ENCODE measurements at places on chromosomes 13 and 19.

DNA sequence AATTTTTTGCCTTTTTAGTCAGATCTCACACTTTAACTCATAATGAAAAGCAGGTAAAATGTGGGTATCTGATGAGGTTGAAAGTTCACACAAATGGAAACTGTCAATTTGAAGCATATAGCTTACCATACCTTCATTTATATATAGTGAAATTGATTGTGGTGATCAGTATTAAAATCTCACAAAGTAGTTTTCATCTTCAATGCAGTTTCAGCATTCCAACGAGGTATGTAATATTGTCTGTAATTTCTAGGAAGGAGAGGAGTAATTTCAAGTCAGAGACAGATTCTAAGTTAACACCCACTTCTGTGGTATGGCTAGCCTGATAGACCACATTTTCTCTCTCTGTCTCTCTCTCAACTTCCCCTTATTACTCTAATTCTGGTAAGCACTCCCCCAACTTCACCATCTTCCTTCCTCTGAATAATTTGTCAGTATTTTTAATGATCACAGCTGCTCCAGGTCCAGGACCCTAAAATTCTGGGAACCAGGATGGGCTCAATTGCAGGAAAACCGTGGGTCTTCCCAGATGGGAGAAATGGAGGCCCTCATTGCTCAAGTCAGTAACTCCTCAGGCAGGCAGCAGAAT lies 455.7 kb downstream of the FGF9 start:
- DNase-seq = no peak

GRCh38 chr19:931860-932647 lies 6.2 kb downstream of the ARID3A start:
- no peak for DNase-seq

- no peak for DNase-seq
These were observed 31.2 kb downstream of the SYDE1 start for GRCh38 chr19:15138427-15138826.

- no peak for DNase-seq
These were observed 239.4 kb downstream of the DCLK1 start for GRCh38 chr13:35891507-35892441.

GRCh38 chr19:28948026-28948425 lies 264.9 kb downstream of the UQCRFS1 start:
- DNase-seq = no peak

DNA sequence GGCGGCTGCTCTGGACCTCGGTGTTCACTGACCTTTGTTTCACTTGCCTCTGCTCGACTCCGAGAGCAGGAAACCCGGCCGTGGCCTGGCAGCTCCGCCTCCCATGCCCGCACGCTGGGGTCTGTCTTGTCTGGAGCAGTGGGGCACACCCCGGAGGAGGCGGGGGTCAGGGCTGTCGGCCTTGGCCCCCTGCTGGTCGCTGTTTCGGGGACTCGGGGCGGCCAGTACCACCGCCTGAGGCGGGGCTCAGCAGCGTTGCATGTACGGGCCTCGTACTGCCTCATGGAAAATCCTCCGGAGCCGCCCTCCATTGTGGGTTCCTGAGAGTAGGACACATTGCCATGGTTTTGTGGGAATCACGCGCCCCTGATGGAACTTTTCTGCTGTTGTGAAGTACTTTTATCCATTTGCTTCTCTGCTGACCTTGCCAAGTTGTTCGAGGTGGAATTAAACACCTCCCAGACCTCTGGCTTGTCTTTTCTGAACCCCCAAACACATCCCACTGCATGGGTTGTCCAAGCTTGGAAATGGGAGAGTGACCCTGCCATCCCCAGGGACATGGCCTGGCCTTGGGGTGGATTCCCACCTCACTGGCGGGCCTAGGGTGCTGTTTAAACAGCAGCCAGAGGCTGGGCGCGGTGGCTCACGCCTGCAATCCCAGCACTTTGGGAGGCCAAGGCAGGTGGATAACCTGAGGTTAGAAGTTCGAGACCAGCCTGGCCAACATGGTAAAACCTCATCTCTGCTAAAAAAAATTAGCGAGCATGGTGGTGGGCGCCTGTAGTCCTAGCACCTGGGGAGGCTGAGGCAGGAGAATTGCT lies 5.5 kb upstream of the NDUFS7 start:
- no peak for DNase-seq

DNA sequence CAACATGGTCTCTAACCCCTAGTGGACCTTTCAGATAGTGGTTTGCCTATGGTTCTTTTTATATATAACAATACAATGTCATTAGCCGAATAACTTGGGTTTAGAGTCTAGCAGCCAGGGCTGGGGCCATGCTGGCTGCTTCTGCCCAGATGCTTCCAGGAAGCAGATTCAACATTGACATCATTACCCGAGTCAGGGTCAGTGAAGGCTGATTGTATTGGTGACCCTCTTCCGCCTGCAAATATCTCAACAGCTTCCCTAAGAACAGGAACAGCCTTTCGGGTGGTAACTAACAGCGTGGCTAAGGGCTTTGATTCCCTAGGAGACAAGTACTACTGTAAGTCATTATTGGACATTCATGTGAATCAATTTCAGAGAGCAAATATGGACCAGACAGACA lies 476.4 kb downstream of the UQCRFS1 start:
- no peak for DNase-seq

DNA sequence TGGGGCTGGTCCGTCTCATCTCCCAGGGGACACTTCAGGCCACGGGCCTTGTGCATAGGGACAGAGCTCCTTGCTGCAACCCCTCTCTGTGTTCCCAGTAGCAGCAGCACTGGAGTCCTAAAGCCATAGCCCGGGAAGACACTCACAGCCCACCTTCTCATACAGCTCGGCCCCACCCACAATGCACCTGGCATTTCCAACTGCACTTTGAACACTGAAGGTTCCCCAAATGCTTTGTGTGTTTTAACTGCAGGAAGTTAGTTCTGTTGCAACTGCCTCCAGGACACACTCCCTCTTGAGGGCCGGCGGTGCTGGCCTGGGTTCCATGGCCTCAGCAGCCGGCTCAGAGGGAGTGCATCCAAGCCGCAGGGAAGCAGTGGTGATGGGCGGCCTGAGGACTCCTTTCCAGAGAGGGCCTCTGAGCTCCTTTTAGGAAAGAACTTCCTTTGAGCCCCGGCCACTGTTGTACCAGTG lies 22.7 kb upstream of the TMEM255B start:
- DNase-seq = no peak

DNA sequence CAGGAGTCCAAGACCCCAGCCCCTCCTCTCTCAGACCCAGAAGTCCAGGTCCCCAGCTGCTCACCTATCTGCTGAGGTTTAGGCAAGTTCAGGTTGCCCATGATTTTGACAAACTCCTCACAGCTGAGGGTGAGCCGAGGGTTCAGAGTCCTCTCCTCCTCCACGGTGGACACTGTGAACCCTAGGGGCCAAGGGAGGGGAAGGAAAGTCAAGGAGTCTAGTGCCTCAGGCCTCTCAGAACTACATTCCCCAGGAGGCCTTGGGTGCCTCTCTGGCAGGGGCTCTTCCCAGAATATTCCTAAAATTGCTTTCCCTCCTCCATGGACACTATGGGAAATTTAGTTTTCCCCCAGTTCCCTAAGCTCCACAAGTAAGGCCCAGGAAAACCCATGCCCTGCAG lies 3.3 kb upstream of the PHLDB3 start:
- no peak for DNase-seq

DNA sequence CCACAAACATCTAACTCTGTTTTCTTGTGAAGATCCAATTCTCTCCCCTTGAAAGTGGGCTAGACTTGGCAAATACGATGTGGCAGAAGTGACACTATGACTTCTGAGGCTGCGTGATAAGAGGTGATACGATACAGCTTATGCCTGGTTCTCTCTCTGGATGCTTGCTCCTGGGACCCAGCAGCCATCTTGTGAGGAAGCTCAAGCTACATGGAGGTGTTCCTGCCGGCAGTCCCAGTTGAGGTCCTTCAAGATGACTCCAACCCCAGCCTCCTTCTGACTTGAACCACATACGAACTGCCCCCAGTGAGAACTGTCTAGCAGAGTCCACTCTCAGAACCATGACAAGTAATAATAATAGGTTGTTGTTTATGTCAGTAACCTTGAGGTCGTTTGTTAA lies 10.7 kb upstream of the FEM1A start:
- DNase-seq = no peak

- DNase-seq = no peak
These were observed 330.2 kb downstream of the MZT1 start for GRCh38 chr13:72397265-72397664.

Measured in cardiac septum (tissue), 1 donor.